Lower leg skin (tissue), 4 donors: ENCODE measurements at places on chromosomes 7 and 10. TPM values are rescaled to one million over a fixed set of nuclear protein-coding genes. Genes with fewer than 3 reads are reported as not detected.

DNA sequence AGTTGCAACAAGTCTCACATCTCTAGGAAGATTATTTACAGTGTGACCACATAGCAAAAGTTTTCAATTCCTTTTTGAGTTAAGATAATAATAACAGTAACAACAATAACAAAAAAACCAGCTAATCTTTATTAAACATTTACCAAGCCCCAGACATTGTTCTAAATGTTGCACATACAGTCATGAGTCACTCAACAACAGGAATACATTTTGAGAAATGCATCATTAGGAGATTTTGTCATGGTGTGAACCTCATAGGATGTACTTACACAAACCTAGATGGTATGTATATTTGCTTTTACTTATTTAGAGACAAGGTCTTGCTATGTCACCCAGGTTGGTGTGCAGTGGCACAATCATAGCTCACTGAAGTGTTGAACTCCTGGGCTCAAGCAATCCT lies 52.0 kb downstream of the SPAM1 start:
- no peak for DNase-seq

DNA sequence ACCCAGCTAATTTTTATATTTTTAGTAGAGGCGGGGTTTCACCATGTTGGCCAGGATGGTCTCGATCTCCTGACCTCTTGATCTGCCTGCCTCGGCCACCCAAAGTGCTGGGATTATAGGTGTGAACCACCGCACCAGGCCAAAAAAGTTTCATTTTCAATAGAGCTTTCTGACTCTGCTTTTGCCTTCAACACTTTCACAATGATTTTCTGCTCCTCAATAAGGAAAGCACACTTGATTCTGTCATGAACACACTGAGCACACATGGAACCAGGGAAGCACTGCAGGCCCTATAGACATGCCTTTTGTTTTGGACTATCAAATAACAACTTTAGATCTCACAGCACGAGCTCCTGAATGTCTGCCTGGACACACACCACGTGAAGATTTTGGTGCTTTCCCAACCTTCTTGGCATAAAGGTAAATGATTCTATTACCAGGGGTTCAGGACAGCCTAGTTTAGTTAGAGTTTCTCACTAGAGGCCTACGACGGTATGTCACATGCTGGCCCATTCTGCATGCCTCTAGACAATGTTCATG lies 8.0 kb downstream of the RRP12 start:
- no peak for DNase-seq

SPOCK2 gene
- 3.8 TPM for total RNA-seq

DNA sequence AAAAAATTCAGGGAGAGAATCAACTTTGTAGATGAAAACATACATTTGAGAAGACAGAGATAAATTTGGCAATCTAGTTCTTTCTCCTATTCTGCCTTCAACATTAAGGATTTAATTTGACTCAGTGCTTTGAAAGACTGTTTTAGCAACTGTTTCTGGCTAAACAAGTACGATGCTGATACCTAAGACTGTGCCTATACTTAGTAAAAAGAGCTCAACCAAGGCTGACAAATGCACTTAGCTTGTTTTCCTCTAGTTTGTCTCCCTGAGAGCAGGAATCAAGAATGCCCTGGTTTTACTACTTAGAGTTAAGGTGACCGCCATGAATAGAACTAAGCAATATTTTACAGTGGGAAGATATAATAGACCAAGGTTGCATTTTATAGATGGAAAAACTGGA lies 49.5 kb downstream of the NRP1 start:
- DNase-seq: no peak

- DNase-seq: no peak
These were observed 28.6 kb downstream of the KAT6B start for GRCh38 chr10:74855027-74855426.

GRCh38 chr10:72333112-72334015 lies 21.4 kb downstream of the DNAJB12 start:
- no peak for DNase-seq

DNA sequence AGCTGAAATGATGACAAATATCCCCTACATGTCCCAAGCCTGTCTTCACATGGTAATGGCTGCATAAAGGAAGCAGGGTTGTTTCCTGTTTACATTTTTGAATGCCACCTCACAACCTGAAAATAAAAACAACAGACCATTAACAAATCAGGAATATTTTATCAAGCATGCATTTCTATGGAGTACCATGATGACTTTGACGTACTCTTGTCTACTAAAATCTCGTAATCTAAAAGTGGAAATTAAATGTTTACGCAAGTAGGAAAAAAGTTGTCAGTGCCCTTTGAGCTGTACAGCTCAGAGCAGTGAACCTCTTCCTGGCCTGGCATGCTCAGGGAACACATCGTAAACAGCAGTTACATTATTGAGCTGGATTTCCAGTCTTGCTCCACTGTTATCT lies 194.1 kb downstream of the INHBA start:
- no peak for DNase-seq

PIK3CG gene
- 2.1 TPM for total RNA-seq

- peak; percentile 91 for DNase-seq
These were observed 34.9 kb downstream of the IL15RA start for GRCh38 chr10:5942474-5942873.

DNA sequence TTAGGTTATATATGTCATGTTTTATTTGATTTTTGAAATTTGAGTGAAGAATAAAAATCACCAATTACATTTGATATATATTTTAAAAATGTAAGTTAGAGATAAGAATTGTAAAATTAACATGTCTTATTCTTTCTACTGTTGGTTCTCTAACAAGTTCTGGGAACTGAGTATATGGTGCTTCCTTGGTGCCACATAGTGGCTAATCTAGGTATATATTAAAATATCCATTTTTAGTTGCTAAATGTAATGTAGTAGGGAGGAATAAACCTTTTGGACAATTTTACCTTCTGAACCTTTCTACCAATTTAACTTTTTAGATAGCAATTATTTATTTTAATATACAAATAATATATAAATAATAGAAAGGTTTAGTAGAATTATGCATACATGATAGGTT lies 17.5 kb downstream of the CFAP69 start:
- DNase-seq: no peak

DNA sequence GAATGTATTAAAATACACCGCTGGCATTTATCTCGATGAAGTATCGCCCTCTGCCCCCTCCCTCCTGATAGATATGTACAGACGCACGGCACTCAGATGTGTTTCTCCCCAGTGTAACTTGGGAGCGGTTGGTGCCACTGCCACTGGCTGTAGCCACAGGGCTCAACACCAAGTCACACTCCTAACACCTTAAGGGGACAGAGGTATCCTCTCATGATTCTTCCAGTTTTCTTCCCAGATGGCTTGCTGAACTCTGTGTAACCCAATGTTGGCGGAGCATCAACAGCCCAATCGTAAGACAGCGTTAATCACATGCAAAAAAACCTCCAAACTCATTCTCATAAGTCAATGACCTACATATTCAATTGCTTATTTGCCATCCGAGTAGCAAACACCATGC lies 35.5 kb downstream of the CTBP2 start:
- no peak for DNase-seq

TFPI2 gene
- 0.12 TPM for total RNA-seq

DNA sequence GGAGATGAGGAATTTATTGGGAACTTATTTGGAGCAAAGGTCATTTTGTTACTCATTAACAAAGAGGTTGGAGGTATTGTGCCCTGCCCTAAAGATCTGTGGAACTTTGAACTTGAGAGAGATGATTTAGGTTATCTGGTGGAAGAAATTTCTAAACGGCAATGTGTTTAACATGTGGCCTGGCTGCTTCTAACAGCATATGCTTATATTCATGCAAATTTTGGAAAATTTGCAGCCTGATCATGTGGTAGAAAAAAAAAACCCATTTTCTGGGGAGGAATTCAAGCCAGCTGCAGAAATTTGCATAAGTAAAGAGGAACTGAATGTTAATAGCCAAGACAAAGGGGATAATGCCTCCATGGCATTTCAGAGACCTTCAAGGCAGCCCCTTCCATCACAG lies 10.7 kb upstream of the PANK1 start:
- no peak for DNase-seq

CALHM2 gene
- 13.8 TPM for total RNA-seq

DNA sequence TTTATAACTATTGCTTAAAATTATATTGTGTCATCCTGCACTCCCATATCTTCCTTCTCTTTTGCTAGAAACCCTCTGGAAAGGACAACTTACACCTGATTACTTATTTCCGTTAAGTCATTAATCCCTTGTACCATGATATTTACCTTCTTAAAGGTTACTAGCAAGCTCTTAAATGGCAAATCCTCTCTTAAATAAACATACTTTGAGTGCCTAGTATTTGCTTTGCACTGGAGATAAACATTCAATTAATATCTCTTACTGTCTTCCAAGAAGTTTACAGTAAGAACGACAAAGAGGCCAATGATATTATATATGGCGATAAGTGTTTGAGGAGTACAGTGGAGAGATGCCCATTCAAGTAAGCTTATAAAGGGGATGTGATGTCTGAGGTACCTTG lies 278.3 kb downstream of the HGF start:
- DNase-seq: no peak

DNA sequence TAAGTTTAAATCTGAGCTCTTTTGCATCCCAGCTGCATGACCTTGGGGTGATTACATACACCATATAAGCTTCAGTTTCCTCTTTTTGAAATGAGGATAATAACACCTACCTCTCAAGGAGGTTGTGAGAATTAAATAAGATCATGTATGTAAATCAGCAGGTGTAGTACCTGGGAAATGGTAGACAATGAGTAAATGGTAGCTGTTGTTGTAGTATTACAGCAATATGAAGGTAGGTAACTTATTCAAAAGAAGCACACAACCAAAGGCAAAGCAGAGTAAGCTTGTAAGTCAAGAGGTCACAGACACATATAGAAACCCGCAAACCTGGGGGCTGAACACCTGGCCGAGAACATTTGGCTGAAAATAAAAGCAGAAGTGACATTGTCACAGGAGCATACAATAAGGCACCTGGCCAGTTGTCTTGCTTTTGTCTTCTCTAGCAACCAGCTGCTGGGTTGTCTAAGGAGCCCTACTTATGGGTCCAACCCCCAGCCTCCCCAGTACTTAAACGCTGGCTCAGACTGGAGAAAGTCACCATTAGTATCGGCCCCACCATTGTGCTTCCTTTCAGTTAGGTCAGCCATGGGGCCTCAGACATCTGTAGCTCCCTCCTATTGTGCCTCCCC lies 203.6 kb upstream of the MKLN1 start:
- DNase-seq: no peak

RSPH10B gene
- not detected for total RNA-seq

GRCh38 chr7:139680676-139681462 lies 96.9 kb downstream of the HIPK2 start:
- no peak for DNase-seq

DNA sequence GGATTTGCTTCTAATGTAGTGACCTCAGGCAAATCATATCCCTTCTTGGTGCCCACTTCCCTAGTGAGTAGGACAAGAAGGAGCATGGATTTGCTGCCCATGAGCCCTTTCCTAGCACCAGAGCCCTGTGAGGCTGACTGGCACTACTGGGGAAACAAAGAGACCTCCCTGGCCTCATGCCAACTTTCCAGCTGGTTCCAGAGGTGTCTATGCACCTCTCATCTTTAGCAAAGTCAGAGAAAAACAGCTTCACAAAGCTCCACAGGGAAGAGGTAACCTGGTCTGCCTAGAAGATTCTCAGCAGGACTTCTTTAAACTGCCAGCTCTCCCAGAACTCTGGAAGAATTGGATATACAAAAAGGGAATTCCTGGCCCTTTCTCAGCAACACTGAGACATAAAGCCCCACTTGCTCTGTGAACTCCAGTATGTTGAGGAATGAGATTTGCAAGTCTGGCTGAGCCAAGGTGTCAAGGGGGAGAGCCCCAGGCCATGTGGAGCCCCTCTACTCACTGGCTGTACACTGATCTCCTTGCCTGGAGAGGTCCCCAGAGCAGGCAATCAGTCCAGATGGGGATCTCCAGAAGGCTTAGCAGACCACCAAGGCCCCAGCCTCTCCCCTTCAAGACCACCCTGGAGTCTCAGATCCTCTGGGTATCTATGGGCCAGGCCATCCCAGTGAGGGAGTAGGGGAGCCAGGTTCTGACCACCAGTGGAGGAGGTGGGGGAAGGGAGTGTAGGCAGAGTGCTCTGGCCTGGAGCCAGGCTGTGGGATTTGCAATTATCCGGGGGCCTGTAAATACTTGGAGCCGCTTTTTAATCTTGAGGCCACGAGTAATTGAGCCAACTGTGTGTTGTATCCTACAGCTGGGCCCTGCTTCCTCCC lies 24.4 kb upstream of the RBM20 start:
- DNase-seq: no peak

- peak; percentile 97 for DNase-seq
These were observed 100.6 kb downstream of the FAM204A start for GRCh38 chr10:118241229-118242137.

GRCh38 chr10:92173996-92174395 lies 116.9 kb downstream of the CPEB3 start:
- DNase-seq: no peak

DNA sequence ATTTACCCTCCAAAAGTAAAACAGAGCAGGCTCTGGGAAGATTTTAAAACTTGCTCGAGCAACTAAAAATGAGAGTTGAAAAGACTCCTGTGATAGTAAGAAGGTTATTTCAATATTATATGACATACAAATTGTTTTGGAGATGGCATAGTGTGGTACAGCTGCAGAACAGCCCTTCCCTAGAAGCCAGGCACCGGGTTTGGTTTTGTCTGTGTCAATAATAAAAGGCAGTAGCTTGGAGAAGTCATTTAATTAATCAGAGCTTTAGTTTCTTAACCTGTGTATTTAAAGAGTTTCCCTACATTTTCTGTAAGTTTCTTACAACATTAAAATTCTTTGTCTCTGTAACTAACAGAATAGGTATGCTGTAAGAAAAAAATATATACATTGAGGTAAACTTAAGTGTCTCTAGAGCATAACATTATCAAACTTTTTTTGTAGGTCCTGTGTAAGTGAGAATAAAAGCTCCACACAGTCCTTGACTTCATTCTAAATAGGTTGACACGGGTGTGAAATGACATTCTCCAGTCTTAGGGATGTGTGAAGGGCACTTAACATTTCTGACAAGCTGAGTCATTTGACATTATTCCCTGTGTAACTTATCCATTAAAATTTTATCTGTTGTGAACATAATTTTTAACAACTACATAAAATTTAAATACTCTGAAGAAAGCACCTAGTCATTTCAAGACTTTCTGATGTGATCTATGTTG lies 425.0 kb upstream of the ETV1 start:
- DNase-seq: no peak

C10orf88 gene
- 5.6 TPM for total RNA-seq

DNA sequence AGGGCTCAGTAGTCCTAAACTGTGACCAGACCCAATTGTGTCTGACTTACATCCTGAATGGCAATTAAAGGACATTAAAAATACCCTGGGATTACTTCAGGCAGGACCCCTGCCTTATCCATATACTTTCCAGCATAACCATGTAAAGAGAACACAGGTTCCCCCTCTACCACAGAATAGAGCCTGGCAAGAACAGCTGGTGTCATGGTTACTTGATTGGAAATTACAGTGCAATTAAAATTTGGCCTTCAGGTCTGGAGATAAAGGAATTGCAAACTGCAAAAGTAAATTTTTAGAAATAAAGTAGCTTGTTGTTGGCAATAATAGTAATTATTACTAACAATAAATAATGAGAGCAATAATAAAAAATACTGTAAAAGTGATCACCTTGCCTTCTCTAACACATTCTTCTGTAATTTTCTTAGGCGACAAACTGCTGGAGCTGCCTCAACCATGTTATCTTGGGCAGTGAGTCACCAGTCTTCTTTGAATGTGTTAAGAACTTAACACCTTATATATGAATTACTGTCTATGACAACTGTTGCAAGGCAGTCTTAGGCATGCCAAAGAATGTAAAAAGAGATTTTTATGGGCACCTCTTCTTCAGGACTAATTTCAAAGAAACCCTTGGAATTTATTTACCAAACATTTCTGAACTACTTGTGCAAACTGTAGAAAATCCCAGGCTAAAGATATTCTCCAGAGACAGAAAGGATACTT lies 53.7 kb downstream of the HIBADH start:
- no peak for DNase-seq

NME8 gene
- not detected for total RNA-seq

AS3MT gene
- 5.1 TPM for total RNA-seq
